ENCODE measurements at places on chromosomes 1 and 21.

- no peak for DNase-seq
Observed at GRCh38 chr1:177411381-177411780, 240.6 kb downstream of the BRINP2 start.

GRCh38 chr1:197572169-197572568 is 203.1 kb downstream of the DENND1B start:
- no peak for DNase-seq

GRCh38 chr1:167344112-167344511 is 123.4 kb downstream of the POU2F1 start:
- no peak for DNase-seq

DNA sequence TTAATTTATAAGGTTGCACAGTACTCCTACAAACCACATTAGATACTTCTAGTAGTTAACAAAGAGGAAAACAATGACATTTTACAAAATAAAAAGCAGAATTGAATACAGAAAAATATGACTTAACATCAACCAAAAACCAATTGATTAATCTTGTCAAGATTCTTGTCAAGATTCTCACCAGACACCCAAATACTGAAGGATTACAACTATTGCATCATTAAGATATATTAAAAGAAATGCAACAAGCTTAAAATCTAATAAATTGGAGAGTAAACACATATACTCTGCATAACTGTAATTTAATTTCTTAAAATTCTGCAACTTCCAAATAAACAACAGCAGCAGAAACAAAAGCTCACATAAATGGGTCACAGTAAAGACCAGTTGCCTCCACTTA is 4.7 kb downstream of the WLS start:
- DNase-seq, result no peak

DNA sequence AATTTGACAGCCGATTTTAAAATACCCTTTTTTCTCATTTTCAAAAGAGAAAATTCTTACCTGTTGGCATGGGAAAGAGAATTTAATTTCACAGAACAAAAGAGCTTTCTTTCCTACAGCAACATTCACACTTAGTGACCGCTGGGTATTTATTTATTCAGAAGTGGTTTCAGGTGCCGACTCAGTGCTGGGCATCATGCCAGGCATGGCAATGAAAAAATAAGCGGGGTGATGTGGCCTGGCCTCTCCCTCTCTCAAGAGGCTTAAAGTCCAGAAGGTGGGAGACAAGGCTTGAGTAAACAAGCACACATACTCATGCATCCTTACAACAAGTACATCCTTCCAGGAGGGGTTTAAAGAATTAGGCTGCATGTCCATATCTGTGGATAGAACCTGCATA is 4.1 kb upstream of the PCP4 start:
- DNase-seq, result no peak

DNA sequence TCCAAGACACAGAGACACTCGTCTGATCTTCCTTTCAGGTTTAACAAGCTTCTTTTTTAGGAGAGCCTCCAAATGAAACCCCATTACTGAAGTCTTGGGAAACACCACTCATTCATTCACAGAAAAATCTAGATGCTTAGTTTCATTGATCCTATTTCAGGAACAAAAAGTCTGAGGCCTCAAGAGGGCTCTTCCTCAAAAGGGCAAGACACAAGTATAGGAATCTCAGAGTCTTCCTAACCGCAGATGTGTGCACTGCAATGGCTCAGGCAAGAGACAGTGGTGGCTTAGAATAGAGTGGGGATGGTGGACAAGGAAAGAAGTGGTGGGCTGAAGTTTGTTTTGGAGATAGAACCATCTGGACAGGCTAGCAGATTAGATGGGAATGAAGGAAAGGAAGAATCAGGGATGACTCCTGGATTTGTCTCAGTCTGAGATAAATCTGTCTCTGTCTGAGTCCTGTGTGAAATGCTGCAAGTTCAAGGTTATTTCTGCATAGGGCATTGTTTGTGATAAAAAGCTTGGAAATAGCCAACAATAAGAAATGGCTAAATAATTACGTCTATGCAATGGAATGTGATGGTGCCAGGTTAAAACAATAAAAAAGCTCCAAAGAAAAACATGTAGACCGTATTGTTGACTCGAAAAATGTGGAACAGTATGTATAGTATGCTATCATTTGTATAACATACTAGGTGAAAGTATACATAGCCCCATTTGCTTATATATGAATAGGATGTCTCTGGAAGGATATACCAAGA is 8.9 kb upstream of the CTSE start:
- DNase-seq, result no peak

GRCh38 chr21:25535849-25536248 is 71.4 kb downstream of the MRPL39 start:
- DNase-seq, result no peak

Data from activated naive CD4-positive, alpha-beta T cell (primary cell).